ENCODE measurements at places on chromosomes 16 and 17.

DNA sequence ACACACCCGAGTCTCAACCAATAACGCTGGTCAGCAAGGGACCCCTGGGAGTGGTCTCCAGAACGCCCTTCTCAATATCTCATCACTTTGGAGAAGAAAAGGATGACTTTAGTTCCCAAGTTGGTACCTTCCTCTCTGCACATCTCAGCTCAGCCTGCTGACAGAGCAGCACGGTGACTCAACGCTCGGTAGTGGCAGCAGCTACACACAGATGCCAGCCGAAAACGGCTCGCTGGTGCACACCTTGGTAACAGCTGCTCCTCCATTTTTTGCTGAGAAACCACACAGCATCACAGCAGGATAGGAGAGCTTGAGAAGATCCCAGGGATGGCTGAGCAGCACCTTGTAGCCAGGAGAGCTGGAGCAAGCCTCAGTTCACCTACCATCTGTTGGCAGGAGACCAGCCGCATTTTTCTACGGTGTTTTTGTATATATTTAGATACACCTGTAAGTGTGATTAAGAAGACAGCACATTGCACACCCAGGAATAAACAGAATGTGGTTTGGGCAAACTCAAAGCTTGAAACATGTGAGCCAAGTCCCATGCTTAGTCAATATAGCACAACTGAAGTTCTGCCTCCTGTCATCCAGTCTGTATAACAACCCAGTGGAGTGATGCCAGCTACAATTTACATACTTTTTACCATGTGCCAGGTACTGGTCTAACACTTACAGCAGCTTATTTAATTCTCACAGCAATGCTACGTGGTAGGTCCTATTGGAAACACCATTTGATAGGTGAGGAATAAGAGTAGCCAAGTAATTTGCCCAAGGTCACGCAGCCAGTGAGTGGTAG is 83.8 kb upstream of the ERCC4 start:
- DNase-seq, result no peak

DNA sequence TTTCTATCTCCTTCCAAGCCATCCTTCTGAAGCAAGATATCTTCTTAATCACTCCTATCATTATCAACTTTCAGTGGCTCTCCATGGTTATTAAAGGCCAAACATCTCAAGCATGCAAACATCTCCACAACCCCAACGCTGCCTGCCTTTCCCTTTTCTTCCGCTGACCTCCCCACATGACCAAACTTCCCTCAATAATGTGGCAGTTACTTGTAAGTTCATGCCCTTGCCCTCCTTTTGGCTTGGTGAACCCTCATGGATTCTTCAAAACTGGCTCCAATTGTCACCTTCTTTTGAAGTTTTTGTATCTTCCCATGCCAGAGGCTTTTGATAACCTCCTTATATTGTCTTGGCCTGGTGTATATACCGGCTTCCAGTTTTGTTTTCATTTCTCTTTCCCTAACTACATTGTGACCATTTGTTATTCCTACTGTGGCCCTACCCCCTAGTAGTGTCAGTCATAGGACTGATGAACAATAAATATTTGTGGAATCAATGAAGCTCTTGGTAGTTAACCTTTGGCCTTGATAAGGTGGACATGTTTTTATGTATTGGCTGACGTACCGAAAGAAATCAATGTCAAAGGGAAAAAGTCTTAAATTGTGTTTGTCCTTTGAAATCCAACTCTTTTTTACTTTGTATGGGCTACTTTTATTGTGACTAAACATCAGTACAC is 19.9 kb upstream of the SMIM36 start:
- DNase-seq, result no peak

DNA sequence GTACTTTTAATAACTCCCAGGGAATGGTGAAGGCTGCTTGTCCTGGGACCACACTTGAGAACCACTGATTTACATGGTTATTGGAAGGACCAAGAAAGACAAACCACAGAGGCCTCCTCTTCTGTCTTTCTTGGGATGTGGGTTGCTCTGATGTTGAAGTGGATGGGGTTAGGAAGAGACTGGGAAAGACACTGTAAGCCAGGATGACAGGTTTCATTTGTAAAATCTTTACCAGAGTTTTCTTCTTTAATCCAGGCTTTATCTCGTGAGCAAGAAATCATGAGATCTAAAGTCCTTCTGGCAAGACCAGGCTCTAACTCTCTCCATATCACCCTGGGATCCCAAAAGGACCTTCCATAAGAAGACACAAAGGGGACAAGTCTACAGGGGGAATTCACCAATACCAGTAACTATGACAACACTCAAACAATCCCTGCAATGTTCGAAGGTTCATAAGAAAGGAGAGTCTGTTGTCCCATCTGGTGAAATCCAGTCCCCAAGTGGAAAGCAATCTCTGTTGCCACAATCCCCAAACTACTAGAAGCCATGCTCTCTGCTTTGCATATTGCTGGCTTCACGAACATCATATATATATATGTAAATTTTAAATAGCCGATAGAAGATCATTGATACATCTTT is 44.8 kb upstream of the CDRT4 start:
- no peak for DNase-seq

- no peak for DNase-seq
Observed at GRCh38 chr17:14318918-14319205, 18.0 kb downstream of the HS3ST3B1 start.

DNA sequence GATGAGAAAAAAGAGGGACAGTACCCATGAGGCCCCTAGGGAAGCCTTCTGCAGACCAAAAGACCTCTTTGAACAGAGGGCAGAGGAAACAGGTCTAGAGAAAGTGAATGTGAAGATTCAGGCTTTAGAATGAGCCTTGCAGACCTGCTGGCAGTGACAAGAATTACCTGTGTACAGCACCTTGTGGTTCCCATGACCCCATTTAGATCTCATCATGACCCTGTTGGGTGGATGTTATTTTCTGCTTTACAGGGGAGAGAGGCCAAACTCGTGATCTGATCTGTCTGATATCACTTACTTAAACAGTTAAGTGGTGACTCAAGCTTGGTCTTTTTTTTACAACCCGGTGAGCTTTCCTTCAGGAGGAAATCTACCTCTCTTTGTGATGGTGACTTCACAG is 81.9 kb downstream of the UTP18 start:
- no peak for DNase-seq

GRCh38 chr17:67481808-67482207 is 104.7 kb downstream of the PITPNC1 start:
- no peak for DNase-seq

- no peak for DNase-seq
Observed at GRCh38 chr17:57504208-57504607, 240.9 kb downstream of the CCDC182 start.

DNA sequence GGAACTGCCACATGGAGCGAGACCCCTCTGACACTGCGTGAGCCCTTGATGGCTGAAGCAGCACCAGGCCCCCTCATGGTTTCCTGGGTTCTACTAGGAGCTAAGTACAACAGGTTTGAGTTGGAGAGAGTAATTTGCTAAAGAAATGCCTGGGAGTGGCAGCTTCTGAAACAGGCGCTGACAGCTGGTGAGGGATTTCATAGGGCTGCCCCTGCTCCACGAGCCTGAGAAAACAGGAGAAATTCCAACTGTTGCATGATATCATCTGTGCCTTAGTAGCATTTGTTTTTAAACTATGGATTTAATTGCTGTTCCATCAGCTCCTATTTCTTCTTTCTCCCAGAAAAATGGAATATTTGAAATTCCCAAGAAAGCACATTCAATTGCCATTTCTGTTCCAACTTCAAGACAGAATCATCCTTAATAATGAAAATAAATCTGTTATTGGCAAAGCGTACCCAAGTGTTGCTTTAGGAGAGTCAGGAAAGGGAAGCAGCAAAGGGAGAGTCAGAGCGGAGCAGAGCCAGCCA is 78.8 kb upstream of the ANKFN1 start:
- no peak for DNase-seq

- DNase-seq, result no peak
Observed at GRCh38 chr17:10261098-10261497, 62.7 kb upstream of the GAS7 start.

DNA sequence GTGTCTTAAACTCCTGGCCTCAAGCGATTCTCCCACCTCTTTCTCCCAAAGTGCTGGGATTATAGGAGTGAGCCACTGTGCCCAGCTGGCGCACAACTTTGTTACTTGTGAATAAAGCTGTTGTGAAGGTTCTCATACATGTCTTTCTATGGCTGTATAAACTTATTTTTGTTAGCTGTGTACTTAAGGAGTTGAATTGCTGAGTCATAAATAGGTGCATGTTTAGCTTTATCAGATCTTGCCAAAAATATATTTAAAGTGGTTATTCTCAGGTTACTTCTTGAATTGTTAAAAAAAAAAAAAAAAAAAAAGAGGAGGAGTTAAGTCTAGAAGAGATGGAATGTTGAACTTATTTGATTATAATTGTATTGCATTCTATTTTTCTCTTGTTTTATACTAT is 47.6 kb upstream of the IRX3 start:
- no peak for DNase-seq

DNA sequence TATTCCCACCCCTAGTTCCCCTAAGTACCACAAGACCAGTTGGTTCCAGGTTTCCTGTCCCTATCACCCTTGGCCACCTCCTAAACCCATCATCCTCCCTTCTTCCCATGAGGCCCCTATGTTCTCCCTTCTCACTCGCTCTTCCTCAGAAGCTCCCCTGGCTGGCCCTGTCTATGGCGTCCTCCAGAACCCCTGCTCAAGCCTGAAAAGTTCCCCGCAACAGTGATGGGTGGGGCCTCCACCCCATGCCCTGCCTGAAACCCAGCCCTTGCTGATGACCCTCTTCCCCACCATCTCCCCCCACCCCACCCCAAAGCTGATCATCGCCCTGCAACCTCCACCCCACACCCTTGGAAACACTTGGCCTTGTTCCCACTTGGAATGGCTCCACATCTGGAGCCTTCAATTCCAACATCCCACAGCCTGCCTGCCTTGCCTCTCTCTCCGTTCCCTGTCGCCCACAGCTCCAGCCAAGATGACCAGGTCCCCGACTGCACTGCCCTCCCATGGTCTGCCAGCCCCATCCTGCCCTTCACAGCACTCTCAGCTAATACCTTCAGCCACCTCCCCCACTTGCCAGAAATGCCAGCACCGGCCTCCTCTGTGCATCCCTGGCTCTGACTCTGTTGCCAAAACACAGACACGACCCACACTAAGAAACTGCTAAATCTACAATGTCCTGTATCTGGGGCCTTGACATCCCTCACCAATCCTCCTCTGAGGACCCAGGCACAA is 10.5 kb downstream of the OSBPL7 start:
- no peak for DNase-seq

GRCh38 chr17:50217591-50217990 is 16.2 kb upstream of the COL1A1 start:
- no peak for DNase-seq

GRCh38 chr17:76683921-76684745 is 26.6 kb downstream of the MXRA7 start:
- DNase-seq, result no peak

DNA sequence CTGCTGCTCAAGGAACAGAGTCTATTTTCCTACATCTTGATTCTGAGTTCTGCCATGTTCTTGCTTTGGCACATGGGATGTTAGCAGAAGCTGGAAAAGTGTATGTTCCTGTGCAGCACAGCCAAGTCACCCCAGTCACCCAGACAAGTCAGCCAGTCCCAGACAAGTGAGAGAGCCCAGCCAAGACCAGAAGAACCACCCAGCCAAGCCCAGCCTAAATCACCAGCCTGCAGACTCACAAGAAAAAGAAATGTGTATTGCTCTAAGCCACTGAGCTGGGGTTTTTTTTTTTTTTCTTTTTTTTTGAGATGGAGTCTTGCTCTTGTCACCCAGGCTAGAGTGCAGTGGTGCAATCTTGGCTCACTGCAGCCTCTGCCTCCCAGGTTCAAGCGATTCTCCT is 141.3 kb upstream of the CDC42EP4 start:
- DNase-seq, result no peak

DNA sequence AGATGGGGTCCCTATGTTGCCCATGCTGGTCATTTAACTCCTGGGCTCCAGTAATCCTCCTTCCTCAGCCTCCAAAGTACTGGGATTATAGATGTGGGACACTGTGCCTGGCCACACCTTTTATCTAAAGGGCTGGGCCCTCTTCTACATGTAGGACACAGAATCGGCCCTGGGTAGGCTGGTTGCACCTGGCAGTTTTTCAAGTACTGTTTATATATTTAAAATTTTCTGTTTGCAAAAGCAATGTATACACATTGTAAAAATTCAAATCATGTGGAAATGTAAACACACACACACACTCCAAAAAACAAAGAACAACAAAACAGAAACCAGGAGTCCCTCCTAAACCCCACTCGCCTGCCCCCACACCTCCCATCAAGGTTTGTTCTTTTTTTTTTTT is 28.1 kb upstream of the SIAH1 start:
- DNase-seq, result no peak

- DNase-seq, result no peak
Observed at GRCh38 chr17:37676115-37676925, 33.1 kb upstream of the DDX52 start.

DNA sequence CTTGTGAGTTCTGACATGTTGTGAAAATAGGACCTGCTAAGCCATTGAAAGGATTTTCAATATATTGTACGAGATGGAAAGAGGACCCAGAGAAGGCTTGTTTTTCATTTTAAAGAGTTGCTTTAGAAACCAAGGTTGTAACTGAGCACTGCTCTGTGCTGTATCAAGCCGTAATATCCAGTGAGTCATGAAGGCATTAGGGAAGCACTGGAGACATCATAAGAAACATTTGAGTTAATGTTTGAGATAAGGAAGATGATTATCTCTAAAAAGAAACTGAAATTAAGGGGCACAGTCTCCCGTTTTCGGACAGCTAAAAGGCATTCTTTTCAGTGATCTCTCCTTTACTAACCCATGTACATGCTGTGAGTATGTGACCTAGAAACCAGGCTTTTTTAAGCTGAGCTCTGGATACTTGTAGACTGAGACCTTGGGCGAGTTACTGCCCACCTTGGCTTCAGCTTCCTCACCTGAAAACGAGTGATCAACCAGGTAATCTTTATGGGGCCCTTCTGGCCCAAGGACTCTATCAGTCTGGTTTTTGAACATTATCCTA is 149.2 kb upstream of the TBX2 start:
- no peak for DNase-seq

- no peak for DNase-seq
Observed at GRCh38 chr17:75013092-75013559, 656 bp downstream of the MRPL58 start.

GRCh38 chr17:67151717-67152116 is 93.3 kb downstream of the HELZ start:
- DNase-seq, result no peak

- no peak for DNase-seq
Observed at GRCh38 chr16:66695935-66696668, 441 bp downstream of the CMTM4 start.

- DNase-seq, result no peak
Observed at GRCh38 chr16:86306011-86306644, 204.2 kb upstream of the FOXF1 start.

- DNase-seq, result no peak
Observed at GRCh38 chr17:65498816-65499215, 62.6 kb downstream of the AXIN2 start.

- DNase-seq, result no peak
Observed at GRCh38 chr17:17784657-17785267, 52.0 kb downstream of the SREBF1 start.

DNA sequence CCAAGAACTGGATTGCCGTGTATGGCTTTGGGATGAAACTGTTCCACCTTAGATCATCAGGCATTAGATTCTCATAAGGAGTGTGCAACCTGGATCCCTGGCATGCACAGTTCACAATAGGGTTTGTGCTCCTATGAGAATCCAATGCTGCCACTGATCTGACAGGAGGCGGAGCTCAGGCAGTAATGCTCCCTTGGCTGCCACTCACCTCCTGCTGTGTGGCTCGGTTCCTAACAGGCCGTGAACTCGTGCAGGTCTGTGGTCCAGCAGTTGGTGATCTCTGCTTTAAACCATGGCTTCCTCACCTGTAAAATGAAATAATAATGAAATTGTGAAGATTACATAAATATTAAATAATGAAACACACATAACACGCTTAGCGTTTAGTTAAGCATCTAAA is 45.5 kb upstream of the FBXO47 start:
- no peak for DNase-seq
